ENCODE measurements at places on chromosomes 13 and 19.
A peak's percentile ranks its signal among the peaks of the same experiment; 100 is the strongest.

DNA sequence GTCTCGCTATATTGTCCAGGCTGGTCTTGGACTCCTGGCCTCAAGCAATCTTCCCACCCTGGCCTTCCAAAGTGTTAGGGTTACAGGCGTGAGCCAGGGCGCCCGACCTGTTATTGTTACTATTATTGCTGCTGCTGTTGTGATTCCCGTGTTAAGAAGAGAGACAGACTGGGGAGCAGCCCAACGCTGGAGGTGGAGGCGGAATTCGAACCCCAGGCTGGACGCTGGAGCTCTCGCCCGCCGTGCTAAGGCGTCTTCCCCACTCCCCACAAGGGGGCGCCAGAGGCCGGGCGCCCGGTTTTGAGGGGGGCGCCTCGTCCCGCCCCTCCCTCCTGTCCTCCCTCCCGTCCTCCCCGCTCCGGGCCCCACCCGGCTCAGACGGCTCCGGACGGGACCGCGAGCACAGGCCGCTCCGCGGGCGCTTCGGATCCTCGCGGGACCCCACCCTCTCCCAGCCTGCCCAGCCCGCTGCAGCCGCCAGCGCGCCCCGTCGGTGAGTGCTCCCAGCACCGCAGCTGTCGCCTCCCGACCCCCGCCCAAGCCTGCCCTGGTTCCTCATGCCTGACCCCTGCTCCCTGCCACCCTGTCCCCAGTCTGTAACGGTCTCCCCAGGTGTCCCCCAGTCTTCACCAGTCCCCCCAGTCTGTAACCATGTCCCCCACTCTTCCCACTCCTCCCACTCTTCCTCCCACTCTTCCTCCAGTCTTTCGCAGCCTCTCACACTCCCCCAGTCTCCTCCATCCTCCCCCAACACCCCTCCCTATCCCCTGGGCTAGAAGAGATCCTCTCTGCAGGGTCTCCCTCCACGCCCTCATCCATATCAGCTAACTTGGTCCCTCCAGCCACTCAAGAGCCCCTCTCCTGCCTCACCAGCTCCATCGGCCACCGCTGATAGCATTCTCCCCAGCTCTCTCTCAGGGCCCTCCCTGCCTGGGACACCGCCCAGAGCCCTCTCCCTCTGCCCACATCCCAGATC is at the start of gene EHD2:
Gene EHD2, plus strand, starts transcription at position 377 of the 976 bp plus-strand sequence. CDS start 3,191 bp downstream, outside the sequence.
- no peak for DNase-seq

DNA sequence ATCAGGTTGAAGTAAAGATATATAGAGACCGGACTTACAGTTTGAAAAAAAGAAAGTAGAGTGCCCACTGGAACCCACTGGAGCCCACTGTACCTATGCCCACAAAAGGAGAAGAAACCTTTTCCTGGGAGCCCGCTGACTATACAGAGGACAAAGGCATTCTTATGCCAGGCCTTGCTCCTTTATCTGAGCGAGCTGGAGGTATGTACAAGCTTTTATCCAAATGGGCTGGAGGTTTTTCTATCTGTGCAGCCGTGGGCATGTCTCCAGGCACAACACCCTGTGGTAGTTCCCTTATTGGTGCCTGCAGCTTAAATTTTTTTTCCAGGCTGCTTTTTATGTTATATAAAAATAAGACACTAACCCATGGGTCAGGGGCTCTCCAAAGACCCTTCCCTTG is 8.4 kb downstream of the ZNF234 start:
- no peak for DNase-seq

DNA sequence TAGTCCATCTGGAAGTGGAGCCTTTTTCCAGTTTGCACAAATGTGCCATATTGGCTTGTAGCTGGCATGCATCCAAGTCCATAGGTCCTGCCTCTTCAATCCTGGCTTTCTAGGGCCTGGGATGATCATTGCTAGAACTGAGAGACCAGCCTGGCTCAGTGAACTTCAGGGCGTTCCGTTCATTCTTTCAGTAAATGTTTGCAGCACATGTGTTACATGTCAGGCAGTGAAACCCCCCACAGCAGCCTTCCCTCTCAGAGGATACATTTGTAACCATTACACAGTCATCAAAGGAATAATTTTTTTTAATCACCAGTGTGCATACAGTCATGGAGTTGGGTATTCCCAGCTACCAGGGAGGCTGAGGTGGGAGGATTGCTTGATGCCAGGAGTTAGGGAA is 9.7 kb downstream of the FUT2 start:
- no peak for DNase-seq

GRCh38 chr13:45859705-45860104 is 8.2 kb upstream of the SIAH3 start:
- DNase-seq: no peak

- no peak for DNase-seq
Observed at GRCh38 chr13:40676007-40676406, 9.6 kb upstream of the FOXO1 start.

GRCh38 chr13:95317039-95317989 is 16.1 kb upstream of the ABCC4 start:
- no peak for DNase-seq

DNA sequence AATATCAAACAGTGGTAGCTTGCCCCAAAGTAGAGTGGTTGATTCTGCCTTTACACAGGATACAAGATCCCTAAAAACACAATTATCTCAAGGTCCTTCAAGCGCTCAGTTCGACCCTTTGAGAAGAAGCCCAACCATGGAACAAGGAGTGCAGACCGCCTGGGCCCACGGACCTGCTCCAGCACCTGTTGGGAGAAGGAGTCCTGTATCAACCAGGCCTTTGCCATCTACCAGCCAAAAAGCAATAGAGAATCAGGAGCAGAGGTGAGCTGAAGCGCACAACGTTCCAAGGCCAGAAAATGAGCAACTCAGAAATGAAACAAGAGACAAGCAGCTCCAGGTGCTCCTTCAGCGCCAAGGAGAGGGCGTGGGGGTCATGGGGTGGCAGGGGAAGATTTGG is 6.3 kb upstream of the LILRB3 start:
- DNase-seq: no peak

DNA sequence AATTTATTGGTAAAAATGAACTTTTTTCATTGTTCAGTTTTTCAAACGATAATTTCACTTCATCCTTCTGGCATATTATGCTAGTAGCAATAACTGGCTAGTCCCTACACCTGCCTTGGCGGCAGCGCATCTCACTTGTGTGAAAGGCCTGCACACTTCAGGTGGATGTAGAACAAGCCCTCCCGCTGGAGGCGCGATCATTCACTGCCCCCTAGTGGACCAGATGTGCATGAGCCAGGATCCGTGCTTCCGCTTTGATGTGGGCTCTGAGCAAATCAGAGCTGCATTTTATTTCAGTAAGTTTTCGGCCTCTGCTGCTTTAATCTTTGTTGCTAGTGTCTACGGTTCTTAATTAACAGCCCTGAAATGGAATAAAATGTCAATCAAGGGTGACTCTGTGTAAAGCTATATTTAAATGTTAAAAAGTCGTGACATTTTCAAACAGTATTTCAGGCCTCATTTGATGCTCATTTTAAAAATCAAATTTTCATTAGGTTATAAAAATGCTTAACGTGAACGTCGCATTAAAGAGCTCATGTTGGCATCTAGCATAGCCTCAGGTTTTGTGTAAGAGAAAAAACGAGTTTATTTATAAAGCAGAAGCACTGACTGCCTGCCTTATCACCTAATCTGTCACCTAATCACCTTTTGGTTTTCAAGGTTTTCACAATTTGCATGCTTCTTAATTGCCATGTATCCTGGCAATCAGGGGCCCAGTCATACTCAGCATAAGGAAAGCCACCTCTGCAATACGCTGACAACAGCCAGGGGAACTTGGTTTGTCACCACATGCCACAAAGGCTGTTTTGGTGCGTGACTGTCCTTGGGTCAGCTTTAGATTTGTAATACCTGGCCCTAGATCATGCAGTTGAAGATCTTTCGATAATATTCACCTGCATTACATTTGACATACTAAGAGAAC is 112.2 kb downstream of the TEX26 start:
- peak; percentile 51 for DNase-seq

DNA sequence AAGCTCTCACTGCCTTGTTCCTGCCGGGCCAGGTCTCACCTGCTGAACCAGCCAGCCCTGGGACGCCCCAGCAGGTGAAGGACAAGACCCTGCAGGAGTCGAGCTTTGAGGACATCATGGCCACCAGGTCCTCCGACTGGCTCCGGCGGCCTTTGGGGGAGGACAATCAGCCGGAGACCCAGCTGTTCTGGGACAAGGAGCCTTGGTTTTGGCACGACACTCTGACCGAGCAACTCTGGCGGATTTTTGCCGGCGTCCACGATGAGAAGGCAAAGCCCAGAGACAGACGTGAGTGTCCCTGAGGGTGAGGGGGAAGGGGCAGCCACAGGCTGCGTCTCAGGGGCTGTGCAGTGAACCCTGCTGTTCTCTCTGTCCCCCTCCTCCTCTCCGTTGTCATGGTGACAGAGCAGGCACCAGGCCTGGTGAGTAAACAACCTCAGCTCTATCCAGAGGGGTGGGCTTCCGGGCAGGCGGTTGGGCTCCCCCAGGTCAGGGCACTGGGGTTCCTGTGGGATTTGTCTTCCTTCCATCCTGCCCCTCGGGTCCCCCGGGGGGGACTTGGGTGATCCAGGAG is 9.7 kb downstream of the TLE6 start:
- no peak for DNase-seq

GRCh38 chr13:99959540-99960230 is 11.9 kb downstream of the ZIC5 start:
- no peak for DNase-seq

DNA sequence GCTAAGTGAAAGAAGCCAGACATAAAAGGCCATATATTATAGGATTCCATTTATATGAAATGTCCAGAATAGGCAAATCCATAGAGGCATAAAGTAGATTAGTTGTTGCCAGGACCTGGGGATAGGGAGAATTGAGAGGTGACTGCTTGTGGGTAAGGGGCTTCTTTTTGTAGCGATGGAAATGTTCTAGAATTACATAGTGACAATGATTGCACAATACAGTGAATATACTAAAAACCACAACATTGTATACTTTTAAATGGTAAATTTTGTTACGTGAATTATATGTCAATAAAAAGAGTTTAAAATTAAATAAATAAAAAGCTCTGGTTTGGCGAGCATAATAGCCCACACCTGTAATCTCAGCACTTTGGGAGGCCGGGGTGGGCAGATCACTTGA is 486.8 kb downstream of the KLF12 start:
- DNase-seq: no peak

DNA sequence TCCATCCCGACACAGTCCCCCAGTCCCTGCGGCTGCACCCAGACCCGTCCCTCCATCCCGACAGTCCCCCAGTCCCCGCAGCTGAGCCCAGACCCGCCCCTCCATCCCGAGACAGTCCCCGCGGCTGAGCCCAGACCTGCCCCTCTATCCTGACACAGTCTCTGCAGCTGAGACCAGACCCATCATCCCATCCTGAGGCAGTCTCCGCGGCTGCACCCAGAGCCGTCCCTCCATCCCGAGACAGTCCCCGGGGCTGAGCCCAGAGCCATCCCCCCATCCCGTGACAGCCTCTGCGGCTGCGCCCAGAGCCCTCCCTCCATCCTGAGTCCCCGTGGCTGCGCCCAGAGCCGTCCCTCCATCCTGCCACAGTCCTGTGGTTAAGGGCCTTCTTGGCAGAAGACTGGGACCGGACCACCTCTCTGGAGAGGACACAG is 28.8 kb upstream of the TMEM255B start:
- no peak for DNase-seq

GRCh38 chr13:105139380-105140285 is 1395.8 kb downstream of the EFNB2 start:
- peak; percentile 37 for DNase-seq

GRCh38 chr19:30719189-30719998 is 347.2 kb downstream of the ZNF536 start:
- no peak for DNase-seq

- DNase-seq: no peak
Observed at GRCh38 chr19:6056801-6057650, 53.3 kb downstream of the RFX2 start.

- no peak for DNase-seq
Observed at GRCh38 chr19:44356383-44357111, at the start of gene ZNF112. Gene ZNF112 (minus strand): TSS chr19:44356680. CDS start chr19:44340539, 16,141 bp downstream.

DNA sequence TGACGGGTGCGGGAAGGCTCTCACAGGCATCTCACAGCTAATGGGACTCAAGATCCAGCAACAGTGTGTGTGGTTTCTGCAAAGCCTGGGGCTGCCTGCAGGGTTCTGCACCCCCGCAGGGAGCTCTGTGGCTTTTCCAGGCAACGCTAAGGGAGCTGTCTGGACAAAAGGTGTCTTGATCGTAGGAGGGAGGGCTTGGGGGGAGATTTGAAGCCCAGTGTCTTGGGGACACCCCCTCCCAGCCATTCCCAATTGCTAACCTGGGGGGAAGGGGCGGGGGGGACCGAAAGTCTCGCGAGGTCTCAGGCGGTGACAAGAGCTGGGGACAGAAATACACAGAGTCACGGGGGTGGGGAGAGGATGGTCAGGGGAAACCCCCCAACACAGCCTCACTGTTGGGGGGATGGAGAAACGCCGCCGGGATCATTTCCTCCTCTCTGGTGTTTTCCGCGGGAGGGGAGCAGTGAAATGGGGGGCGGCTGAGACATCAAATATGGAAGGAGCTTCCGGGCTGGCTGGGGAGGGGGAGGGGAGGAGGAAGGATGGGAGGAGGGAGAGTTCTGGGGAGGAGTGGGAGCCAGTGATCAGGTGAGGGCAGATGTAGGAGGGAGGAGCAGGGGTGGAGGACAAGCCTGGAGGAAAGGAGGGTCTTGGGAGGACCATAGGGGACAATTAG is 13.3 kb downstream of the KCNC3 start:
- DNase-seq: no peak

Data from effector memory CD4-positive, alpha-beta T cell (primary cell).